AG08395 (cell line): ENCODE measurements at places on chromosomes 12 and 14.
A peak's percentile ranks its signal among the peaks of the same experiment; 100 is the strongest.

- DNase-seq = no peak
Observed at GRCh38 chr12:82765971-82766705, 79.4 kb downstream of the TMTC2 start.

DNA sequence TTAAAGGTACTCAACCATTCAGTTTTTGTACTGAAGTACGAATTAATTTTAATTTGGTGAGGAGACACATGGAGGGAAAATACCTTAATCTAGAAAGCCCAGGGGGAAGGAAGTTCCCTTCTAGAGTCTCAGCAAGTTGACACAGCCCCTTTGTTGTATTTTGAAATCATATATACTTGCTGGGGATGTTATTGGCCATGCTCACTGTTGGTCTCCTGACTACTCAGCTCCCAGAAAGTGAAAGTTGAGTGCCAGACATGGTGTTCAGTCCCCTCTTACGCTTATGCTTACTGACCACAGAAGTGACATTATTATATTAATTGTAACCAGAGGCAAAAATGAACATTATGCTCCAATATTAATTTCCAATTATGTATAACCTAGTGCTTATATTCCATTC, 28.1 kb downstream of the ARF6 start:
- DNase-seq = no peak

DNA sequence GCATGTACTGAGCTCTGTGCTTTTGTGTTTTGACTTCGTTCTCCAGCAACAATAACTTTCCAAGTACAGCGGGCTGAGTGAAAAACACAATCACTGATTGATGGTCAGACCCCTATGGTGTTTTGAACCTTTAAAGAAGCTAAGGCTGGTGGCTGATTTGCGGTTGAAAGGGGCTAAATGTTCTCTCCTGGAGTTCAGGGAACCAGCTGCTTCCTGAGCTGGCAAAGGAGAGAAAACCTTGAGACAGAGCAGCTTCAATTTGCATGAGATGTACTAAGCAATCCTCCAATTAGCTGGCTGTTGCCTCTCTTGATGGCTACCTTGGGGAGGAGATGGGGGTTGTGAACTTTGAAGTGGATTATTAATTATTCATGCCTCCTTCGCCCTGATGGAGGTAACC, 546.7 kb upstream of the SEL1L start:
- DNase-seq = no peak

- DNase-seq = no peak
Observed at GRCh38 chr12:105485321-105485910, 154.9 kb downstream of the C12orf75 start.

GRCh38 chr12:108271951-108272872, 66.9 kb downstream of the CMKLR1 start:
- no peak for DNase-seq

DNA sequence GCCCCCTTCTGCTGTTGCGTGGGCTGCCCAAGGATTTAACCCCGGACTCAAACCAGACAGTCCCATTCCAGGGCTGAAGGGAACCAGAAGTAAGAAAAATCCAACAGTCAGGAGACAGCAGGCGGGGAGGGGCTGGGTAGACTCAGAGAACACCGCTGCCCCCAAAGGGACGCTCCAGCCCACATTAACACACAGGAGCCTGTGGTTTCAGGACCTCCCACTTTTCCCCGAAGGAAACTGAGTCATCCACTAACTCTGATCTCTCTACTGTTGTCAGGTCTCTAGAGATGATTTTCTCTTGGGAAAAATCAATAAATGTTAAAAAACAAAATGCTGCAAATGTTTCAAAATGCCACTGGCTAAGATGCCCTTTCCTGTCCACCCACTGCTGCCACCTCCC, 41.6 kb downstream of the FBXO21 start:
- DNase-seq = no peak

GRCh38 chr12:1692226-1692625, 1.4 kb downstream of the ADIPOR2 start:
- DNase-seq = no peak

DNA sequence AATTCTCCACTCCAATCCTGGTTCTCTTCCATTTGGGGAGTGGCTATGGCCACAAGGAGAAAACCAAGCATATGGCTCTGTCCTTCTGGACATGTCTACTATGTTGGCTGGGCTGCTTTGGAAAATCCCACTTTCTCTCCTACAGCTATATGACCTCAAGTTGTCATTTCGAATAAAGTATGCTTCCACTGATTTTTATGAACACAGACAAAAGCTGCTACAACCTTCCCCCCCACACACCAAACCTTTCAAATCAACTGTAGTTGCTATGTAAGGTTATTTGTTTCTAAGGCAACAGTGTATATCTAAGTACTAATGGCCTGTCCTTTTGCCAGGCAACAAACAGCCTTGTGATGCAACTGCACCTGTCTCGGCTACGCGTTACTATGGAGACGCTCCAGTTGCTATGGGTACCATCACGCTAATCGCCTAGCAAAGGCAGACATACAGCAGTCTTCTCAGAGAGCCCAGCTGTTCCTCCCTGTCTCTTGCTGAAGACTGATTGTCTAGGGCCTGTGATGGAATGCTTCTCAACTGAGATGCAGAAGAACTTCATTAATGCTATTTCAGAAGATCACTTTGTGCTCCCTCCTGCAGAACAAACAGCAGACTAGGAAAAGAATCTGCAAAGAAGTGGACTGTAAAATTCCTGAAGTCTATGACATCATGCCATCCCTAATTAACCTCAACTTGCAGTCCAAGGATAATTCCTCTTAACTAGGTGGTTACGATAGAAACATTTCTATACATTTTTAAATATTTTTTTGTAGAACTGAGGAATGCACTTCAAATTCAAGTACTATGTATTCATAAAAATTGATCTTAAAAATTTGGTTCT, 67.6 kb downstream of the FOXN3 start:
- DNase-seq = no peak

- DNase-seq = no peak
Observed at GRCh38 chr12:91777268-91777992, 368.2 kb downstream of the BTG1 start.

DNA sequence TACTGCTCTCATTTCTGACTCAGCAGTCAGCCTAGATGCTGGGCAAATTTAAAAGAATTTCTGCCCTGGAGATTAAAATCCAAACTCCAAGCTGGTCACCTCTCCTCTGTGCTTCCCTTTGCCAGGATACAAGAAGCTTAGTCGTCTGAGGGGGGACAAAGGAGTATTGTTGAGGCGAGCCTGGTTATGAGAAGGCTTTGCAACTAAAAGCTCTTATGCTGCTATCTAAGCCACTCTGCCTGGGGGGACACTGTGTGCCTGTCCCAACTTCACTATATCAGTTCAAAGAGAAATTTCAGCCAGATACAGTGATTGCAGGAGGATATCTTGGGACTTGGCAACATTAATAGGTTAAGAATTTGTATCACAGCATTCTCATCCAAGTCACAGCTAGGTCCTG, 10.8 kb upstream of the PLEKHH1 start:
- no peak for DNase-seq

DNA sequence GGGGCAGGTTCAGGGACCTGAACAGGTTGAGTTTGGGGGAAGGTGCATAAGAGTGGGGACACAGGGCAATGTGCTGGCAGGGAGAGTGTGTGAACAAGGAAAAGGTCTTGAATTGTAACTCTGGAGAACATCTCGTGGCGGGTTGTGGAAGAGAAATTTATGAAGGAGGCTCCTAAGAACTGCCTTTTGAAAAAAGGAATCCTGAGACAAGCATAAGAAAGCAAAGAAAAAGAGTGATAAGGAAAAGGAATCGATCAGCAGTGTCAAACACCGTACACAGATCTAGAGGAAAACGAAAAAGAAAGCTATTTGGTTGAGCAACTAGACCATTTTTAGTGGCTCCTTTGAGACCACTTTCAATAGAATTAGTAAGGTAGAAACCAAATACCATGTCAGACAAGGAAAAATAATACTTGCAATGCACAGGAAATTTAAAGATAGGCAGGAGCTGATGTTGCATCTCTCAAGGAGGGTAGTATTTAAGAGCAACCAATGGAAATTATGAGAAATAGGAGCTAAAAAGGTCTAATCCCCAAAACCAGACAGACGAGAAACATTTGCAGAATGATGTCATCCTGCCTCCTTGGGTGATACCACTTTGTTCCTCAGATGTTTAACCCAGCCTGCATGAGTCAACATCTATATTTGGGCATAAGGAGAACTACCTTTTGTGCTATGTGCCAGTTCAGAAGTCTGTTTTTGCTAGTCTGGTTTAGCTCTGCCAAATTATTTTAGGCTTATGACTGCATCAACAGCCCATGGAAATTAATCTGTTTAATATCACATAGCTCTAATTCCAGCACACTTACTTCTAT, 64.5 kb upstream of the STK38L start:
- peak; percentile 81 for DNase-seq

GRCh38 chr14:98014851-98015615, 1217.9 kb downstream of the VRK1 start:
- no peak for DNase-seq

DNA sequence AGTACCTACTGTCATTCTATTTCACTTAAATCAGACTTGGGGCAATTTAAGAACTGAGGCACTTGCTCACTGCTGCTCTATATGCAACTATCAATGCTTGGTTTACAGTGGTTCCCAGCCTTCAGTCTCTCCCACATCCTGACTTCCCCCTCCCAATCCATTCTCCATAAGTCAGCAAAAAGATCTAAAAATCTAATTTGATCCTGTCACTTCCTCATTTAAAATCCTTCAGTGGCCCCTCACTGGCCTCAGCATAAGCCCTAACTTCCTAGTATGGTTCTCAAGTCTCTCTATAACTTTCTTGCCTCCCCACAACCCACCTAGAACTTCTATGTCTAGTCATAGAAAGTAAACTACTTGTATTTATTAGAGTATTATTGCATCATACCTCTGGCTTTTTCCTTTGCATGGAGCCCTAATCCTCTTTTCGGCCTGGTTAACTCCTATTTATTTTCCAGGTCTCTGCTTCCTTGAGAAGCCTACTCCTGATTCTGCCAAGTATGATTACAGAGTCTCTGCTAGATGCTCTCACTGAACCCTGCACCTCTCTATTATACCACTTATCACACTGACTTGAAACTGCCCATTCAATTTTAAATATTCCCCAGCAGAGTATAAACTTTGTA, 130.6 kb downstream of the RALGAPA1 start:
- DNase-seq = no peak

DNA sequence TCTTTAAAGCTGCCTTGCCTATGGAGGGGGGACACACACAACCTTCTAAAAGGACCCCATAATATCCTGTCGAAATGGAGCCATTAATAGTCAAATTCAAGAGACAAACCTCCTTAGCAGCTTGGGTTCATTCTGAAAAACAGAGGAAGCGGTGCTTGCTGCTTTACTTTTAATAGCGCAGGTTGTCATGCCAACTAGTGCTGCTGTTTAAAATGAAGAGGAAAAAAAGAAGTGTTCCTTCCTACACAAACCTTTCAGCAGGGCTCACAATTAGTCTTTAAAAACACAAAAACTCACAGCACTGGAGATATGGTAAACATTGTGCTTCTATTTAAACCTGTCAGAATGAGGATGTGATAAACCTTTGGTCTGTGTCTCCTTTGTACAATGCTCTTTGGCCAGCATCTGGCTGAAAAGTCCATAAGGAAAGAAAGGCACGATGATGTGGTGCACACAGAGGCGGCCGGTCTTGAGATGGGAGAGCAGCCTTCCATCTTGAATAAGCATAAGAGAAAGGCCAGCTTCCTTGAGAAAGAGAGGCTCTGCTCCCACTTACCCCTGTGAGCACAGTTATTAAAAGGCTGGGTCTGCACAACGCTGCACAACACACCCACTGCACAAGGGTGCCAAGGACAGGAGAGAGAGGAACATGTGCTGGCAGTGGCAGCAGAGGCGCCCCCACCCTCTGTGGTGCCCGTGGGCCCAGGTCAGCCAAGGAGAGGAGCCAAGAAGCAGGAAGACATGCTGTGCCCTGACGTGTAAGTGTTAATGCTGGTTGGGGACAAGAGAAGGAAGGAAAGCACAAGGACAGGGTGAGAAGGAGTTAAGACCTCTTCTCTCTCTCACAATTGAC, 144.6 kb downstream of the TTC7B start:
- DNase-seq = no peak

DNA sequence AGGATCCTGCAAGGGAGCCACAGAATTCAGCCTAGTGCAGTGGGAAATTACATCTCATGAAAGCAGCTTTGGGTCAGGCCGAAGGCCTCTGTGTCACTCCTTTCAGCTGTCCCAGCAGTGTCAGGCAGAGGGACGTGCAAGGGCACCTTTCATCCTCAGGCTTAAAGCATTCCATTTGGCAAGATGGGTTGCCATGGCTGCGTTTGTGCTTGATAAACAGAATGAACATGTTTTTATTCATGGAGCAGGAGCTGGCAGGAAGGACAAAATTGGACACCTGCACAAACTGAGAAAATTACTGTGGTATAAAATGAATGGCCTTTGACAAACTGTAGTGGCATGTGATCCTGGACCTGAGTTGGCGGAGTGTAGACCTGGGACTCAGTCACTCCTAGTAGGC, 29.4 kb downstream of the ACAD10 start:
- no peak for DNase-seq

DNA sequence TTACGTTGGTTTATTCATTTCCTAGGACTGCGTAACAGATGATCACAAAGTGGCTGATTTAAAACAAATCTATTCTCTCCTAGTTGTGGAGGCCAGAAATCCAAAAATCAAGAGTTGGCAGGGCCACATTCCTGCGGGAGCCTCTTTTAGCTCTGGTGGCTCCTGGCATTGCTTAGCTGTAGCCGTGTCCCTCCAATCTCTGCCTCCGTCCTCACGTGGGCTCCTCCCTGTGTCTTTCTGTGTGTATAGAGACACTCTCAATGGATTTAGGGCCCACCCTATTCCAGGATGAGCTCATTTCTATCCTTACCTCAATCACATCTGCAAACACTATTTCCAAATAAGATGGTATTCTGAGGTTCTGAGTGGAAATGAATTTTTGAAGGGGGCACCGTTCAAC, 42.5 kb downstream of the KCTD10 start:
- no peak for DNase-seq

GRCh38 chr14:36866867-36867266, 205.2 kb downstream of the PAX9 start:
- no peak for DNase-seq

- no peak for DNase-seq
Observed at GRCh38 chr14:57058319-57058718, 210.4 kb downstream of the EXOC5 start.

- DNase-seq = no peak
Observed at GRCh38 chr14:70280931-70281330, 78.6 kb downstream of the COX16 start.

GRCh38 chr14:59347511-59347900, 117.7 kb downstream of the GPR135 start:
- no peak for DNase-seq

- no peak for DNase-seq
Observed at GRCh38 chr12:70772836-70773235, 135.6 kb upstream of the PTPRB start.

DNA sequence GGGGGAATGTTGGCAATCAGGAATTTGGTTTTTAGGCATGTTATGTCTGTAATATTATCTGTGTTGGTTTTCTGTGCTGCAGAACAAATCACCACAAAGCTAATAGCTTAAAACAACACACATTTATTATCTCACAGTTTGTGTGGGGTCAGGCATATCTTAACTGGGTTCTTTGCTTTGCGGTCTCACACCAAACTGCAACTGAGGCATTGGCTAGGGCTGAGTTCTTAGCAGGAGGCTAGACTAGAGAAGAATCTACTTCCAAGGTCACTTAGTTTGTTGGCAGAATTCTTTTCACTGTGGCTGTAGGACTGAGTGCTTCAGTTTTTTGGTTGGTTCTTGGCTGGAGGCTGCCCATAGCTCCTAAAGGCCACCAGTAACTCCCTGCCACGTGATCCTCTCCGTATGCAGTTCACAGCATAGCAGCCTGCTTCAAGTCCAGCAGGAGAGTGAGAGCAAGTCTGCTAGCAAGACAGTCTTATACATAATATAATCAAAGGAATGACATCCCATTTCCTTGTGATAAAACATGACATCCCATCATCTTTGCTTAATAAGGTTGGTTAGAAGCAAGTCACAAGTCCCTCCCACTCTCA, 21.6 kb downstream of the ATF1 start:
- no peak for DNase-seq
